ENCODE measurements at places on chromosomes 13 and 19.

- DNase-seq, result no peak
Measured at GRCh38 chr13:40333226-40333625, 333.2 kb downstream of the FOXO1 start.

- DNase-seq, result no peak
Measured at GRCh38 chr13:39484506-39485313, 118.3 kb downstream of the LHFPL6 start.

DNA sequence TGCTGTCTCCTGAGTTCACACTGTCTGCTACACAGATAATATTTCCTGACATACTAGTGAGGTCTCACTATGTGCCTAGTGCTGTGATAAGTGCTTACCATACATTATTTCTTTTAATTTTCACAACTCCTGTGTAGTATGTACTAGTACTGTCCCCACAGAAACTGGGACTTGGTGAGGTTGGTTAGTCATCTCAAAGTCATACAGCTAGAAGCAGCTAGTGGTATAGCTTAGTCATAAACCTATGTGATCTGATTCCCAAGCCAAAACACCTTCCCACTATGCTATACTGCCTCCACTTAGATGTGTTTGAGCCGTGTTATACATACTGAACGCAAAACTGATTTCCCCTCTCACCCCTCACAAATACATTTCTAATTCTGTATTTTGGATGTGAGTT is 10.5 kb downstream of the MTMR6 start:
- no peak for DNase-seq

GRCh38 chr19:43790587-43790986 is 9.8 kb upstream of the KCNN4 start:
- no peak for DNase-seq

- DNase-seq, result no peak
Measured at GRCh38 chr19:33865306-33865705, 68.6 kb downstream of the KCTD15 start.

- no peak for DNase-seq
Measured at GRCh38 chr13:28299916-28300315, 161.6 kb downstream of the PAN3 start.
